ENCODE measurements at places on chromosomes 16 and 17. TPM values are rescaled to one million over a fixed set of nuclear protein-coding genes. Genes with fewer than 3 reads are reported as not detected.
A peak's percentile ranks its signal among the peaks of the same experiment; 100 is the strongest.

HCRT gene
- not detected for total RNA-seq

CORO6 gene
- 6.8 TPM for total RNA-seq

CRHR1 gene
- 0.17 TPM for total RNA-seq

CAVIN1 gene
- total RNA-seq = 49.0 TPM

GRCh38 chr16:81641395-81642106 lies 137.5 kb upstream of the PLCG2 start:
- no peak for DNase-seq
- peaks cover 4% of the 10 kb centered on the region for H3K36me3 ChIP-seq
- peak overlapping the region; percentile 63 for H3K27ac ChIP-seq
- H3K4me3 ChIP-seq = no peak overlapping the region
- no peaks in the 10 kb centered on the region for H3K27me3 ChIP-seq

- H3K27me3 ChIP-seq = no peaks in the 10 kb centered on the region
- H3K4me3 ChIP-seq = no peak overlapping the region
- no peak for DNase-seq
- no peaks in the 10 kb centered on the region for H3K4me1 ChIP-seq
- H3K27ac ChIP-seq = no peak overlapping the region
- H3K36me3 ChIP-seq = no peaks in the 10 kb centered on the region
Observed at GRCh38 chr17:1412185-1413110, 12.4 kb upstream of the YWHAE start.

GRCh38 chr17:10879190-10879836 lies 41.4 kb upstream of the PIRT start:
- no peaks in the 10 kb centered on the region for H3K4me1 ChIP-seq
- no peaks in the 10 kb centered on the region for H3K36me3 ChIP-seq
- no peak for DNase-seq
- H3K4me3 ChIP-seq = no peak overlapping the region
- H3K27ac ChIP-seq = no peak overlapping the region

GRCh38 chr16:17396762-17397498 lies 73.8 kb downstream of the XYLT1 start:
- peak overlapping the region; percentile 75 for H3K27ac ChIP-seq
- no peak overlapping the region for H3K4me3 ChIP-seq
- no peaks in the 10 kb centered on the region for H3K27me3 ChIP-seq
- H3K4me1 ChIP-seq = peaks cover 31% of the 10 kb centered on the region
- no peak for DNase-seq

DNA sequence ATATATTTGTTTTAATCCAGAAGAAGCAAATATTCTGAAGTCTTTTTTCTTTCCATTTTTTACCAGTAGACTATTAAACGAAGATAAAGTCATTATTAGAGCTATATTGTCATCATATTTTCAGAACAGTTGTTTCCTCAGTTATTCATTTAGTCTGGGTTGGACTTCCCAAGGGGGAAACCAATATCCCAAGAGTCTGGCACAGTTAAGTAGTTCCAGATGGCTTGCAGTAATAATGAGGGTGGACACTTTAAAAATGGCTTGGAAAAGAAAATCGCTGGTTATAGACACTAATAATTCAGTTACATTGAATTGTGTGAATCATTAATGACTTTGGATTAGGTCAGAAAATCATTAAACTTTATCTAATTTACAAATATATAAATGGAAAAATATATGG lies 3.9 kb downstream of the PPM1E start:
- H3K27me3 ChIP-seq = peaks cover 36% of the 10 kb centered on the region
- no peak for DNase-seq
- no peaks in the 10 kb centered on the region for H3K36me3 ChIP-seq
- no peak overlapping the region for H3K4me3 ChIP-seq
- H3K4me1 ChIP-seq = peaks cover 8% of the 10 kb centered on the region

DNA sequence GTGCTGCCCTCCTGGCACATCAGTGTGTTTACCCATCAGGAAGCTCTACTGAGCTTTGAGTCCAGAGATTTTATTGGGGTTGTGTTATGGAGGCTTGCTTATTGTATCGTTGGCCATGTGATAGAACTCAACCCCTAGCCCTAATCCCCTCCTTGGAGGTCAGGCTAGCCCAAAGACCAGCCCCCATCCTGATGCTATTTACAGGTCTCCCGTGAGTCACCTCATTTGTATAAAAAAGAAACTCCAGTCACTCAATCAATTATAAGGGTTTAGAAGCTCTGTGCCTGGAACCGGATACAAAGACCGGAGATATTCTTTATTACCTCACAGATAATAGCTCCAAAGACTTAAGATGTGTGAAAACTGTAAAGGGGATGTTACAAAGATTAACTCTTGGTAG lies 405.9 kb downstream of the CNTNAP4 start:
- H3K27me3 ChIP-seq = no peaks in the 10 kb centered on the region
- H3K36me3 ChIP-seq = no peaks in the 10 kb centered on the region
- DNase-seq = no peak
- no peak overlapping the region for H3K27ac ChIP-seq
- no peak overlapping the region for H3K4me3 ChIP-seq

DNA sequence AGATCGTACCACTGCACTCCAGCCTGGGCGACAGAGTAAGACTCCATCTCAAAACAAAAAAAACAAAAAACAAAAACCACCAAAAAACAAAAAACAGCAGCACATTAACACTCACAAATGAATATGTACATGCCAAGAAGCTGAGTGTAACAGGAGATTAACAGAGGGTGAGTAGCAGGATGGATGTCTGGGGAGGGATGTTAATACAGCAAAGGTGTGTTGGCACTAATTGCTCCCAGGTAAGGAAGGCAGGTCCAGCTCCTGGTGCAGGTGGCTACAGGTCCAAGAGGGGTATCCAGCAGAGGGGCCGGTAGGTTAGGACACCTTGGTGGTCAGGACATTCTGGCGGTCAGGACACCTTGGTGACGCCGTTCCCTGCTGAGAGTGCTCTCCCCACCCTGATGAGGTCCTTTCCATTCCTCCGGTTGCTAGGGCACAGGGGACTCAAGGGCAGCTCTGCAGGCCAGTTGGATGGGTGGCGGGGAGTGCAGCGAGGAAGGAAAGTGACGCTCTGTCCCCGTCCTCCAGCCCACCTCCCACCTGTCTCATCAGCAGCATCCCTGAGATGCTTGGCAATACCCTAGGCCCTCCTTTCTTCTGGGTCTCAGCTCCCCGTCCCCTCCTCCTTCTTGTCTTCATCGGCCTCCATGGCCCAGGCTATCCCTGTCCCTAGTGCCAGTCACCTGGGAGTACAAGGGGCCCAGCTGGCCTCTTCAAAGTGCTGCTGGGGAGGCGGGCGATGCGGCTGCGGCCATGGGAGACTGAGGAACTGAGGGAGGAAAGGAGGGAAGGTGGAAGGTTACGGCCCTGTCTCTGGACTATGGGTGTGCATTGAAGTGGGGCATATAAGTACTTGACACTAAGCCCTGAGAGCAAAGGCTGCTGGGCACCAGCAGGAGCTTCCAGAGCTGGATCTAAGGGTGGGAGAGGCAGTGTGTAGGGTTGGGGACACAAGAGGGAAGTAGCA lies 10.7 kb upstream of the GFAP start:
- H3K4me1 ChIP-seq = peaks cover 13% of the 10 kb centered on the region
- H3K27ac ChIP-seq = no peak overlapping the region
- H3K4me3 ChIP-seq = no peak overlapping the region

DNA sequence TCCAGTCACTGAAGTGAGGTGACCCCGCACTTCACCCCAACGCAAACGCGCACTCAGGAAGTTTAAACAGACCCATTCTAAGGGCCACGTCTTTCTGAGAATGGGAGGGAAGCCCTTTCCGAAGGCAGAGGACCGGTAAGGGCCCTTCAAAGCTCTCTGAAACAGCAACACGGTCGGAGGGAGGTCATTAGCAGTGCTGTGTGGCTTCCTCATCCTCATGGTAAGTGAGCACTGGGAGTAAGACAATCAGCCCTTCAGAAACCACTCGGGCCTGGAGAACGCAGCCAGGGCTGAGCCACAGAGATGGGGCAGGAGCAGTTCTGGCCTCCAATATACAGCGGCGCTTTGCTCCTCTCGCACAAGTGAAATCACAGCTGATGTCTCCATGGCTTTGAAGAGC lies 23.7 kb downstream of the SRL start:
- DNase-seq = no peak
- H3K36me3 ChIP-seq = no peaks in the 10 kb centered on the region
- peaks cover 32% of the 10 kb centered on the region for H3K4me1 ChIP-seq
- no peaks in the 10 kb centered on the region for H3K27me3 ChIP-seq
- no peak overlapping the region for H3K27ac ChIP-seq

- H3K27ac ChIP-seq = no peak overlapping the region
- peaks cover 6% of the 10 kb centered on the region for H3K4me1 ChIP-seq
- DNase-seq = no peak
- no peaks in the 10 kb centered on the region for H3K36me3 ChIP-seq
Observed at GRCh38 chr17:2789700-2790099, 6.5 kb upstream of the RAP1GAP2 start.

Measured in type B pancreatic cell (in vitro differentiated cells).